Naive thymus-derived CD4-positive, alpha-beta T cell (primary cell): ENCODE measurements at places on chromosomes 16 and 17. TPM values are rescaled to one million over a fixed set of nuclear protein-coding genes. Genes with fewer than 3 reads are reported as not detected.
A peak's percentile ranks its signal among the peaks of the same experiment; 100 is the strongest.

The CD300E gene
- not detected for total RNA-seq

The ERN2 gene
- total RNA-seq = not detected

The GAS7 gene
- 54.3 TPM for total RNA-seq

The RAMP2 gene
- total RNA-seq = not detected

The MMP28 gene
- total RNA-seq = 13.5 TPM

The TMC6 gene
- total RNA-seq = 701 TPM

DNA sequence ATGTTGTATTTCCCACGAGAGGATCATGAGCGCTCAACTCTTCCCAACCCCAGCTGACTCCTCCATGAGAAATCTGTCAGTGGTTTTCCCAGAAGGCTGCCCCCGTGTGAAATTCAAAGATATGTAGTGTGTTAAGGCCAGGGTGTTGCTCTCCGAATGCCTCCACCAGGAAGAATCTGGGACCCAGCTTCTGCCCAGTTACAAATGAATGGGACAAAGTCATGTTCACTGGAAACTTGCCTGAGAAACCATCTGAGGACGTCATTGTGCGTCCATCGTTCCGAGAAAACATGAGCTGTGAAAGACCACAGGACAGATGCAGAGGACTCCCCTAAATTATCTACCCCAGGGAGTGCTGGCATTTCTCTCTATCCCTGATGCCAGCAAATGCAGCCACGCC, 86.0 kb downstream of the AIPL1 start:
- DNase-seq = no peak
- H3K4me3 ChIP-seq = no peak overlapping the region
- H3K36me3 ChIP-seq = no peaks in the 10 kb centered on the region
- H3K27ac ChIP-seq = no peak overlapping the region
- H3K27me3 ChIP-seq = peaks cover 8% of the 10 kb centered on the region

DNA sequence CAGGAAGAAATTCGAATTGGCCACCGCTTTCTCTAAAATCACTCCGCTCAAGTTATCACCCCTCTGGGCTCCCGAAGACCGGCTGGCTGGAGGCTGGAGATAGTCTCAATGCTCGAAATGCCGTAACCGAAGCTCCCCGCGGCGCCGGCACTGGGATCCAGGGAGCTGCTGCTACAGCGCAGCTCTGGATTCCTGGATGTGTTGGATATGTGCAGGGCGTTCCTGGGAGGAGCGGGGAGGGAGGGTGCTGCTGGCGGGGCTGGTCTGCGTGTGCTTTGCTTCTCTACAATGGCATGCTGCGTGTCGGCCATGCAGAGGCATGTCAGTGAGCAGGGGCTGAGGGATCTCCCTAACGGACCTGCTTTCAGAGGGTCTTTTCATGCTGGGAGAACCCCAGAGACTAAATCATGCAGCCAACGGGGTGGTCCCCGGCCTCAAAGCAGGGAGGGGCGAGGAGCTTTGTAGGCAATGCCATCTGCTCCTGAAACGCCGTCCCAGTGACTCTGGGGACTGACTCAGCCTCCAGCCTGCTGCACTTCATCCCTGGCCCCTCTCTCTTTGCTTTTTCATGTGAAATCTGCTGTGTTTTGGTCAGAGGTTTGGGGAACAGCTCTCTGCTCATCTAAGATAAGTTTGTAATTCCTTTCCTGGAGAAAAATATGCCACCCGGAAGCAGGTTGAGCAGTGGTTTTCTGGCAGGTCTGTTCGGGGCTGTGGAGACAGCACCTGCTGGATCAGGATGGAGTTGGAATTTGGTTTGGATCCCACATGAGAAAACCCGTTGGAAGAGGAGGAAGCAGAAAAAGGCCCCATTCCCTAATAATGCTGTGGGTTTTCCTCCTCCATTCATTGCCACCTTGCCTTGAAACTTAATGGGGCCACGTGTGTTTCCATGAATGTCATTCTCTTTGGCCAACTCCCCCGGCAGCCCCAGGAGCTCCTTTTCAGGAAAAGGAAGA, 311.4 kb downstream of the SEC14L1 start:
- peaks cover 27% of the 10 kb centered on the region for H3K4me1 ChIP-seq
- peak overlapping the region; percentile 77 for H3K4me3 ChIP-seq
- no peaks in the 10 kb centered on the region for H3K27me3 ChIP-seq

DNA sequence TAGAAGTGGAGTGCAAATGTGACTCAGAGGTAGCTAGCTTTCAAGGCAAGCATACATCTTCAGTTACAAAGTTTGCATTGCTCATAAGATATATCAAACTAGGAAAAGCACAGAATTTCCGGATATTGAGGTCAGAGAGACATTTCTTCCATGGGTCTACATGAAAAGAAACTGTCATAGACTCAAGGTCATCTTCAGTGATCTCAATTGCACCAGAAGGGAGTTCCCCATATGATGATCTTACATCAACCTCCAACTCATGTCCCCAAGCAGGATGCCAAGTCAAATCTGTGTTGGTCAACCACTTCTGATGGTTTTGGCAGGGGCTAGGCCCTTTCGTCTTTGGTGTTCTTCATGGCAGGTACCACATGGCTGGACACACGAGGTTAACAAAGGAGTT, 459.9 kb upstream of the MAF start:
- no peak overlapping the region for H3K4me3 ChIP-seq
- H3K27me3 ChIP-seq = no peaks in the 10 kb centered on the region
- no peaks in the 10 kb centered on the region for H3K4me1 ChIP-seq
- no peak for DNase-seq
- H3K27ac ChIP-seq = no peak overlapping the region

- H3K4me1 ChIP-seq = peaks cover 27% of the 10 kb centered on the region
- DNase-seq = no peak
- peak overlapping the region; percentile 87 for H3K27ac ChIP-seq
- H3K27me3 ChIP-seq = no peaks in the 10 kb centered on the region
- H3K36me3 ChIP-seq = peaks cover 24% of the 10 kb centered on the region
These were observed 543 bp upstream of the GPS2 start for GRCh38 chr17:7315570-7316235.

DNA sequence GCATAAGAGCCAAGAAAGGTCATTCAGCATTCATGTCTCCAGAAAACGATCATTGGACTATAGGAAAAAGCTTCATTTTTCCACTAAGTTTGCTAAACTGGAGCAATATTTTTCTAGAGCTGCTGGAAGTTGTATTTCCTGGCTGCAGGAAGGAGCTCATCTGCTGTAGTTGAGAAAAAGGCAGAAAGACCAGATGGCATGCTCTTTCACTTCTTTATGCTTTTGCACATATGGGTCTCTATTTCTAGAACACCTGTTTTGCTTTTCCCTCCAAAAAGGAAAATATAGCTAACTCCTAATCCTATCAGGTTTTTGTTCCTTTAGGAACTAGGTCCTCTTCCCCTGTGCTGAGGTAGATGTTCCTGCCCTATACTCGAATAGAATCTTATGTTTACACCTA, 61.9 kb upstream of the HLF start:
- no peaks in the 10 kb centered on the region for H3K4me1 ChIP-seq
- no peaks in the 10 kb centered on the region for H3K27me3 ChIP-seq
- no peaks in the 10 kb centered on the region for H3K36me3 ChIP-seq
- H3K27ac ChIP-seq = no peak overlapping the region
- DNase-seq = no peak
- no peak overlapping the region for H3K4me3 ChIP-seq

DNA sequence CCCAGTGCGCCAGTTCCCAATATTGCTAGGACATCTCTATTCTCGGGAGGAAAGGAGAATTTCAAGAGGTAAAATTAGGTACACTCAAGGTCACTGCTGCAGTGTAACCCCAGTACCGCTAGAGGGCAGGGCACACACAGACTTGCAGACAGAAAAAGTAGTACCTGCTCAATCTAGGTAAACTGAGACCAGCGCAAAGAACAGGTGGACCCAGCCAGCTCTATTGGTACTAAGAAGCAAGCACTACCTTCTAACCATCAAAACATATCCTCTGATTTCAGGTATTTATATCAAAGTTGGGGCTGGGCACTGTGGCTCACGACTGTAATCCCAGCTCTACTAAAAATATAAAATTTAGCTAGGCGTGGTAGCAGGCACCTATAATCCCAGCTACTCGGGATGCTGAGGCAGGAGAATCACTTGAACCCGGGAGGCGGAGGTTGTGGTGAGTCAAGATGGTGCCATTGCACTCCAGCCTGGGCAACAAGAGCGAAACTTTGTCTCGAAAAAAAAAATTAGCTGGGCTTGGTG, 3.6 kb upstream of the WDR81 start:
- peaks cover 35% of the 10 kb centered on the region for H3K4me1 ChIP-seq
- no peak overlapping the region for H3K4me3 ChIP-seq
- DNase-seq = peak; percentile 47
- no peak overlapping the region for H3K27ac ChIP-seq

DNA sequence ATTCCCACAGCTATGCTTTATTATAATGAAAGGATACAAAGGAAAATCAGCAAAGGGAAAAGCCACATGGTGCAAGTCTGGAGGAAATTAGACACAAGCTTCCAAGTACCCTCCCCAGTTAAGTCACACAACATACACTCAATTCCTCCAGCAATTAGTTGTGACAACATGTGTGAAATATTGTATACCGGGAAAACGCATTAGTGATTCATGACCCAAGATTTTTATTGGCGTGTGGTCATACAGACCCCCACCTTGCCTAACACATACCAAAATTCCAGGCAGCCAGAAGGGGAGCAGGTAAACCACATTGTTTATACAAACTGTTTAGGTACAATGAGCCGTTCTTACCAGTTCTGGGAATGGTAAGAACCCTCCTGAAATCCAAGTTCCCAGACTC, 160.6 kb downstream of the CYB561 start:
- no peaks in the 10 kb centered on the region for H3K27me3 ChIP-seq
- no peak for DNase-seq
- no peaks in the 10 kb centered on the region for H3K36me3 ChIP-seq
- H3K4me1 ChIP-seq = no peaks in the 10 kb centered on the region

DNA sequence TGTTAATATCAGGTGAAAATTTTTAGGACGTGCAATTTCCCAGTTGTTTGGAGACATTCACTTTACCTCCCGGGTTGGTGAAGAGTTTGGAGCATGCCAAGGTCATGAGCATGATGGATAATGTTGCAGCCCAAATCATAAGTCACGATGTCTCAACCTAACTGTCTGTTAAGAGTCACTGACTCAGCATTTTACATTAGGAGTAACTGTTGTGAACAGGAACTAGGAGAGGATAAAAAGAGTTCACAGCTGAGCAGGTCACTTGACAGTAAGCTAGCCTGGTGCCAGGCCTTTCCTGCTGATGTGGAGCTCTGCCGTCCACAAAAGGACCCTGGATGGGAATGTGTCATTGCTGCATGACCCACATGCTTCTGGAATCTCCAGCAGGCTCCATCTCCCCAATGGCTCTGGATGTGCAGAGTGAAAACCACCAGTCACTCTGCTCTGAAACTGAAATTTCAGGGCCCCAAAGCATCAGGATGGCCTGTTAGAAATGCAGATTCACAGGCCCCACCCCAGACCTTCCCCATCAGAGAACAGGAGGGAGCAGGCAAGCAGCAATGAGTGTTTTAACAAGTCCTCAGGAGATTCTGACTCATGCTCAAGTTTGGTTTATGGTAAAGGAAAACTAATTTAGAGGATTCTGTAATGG, 371.6 kb upstream of the MAF start:
- H3K36me3 ChIP-seq = no peaks in the 10 kb centered on the region
- H3K4me3 ChIP-seq = no peak overlapping the region
- H3K4me1 ChIP-seq = no peaks in the 10 kb centered on the region
- no peaks in the 10 kb centered on the region for H3K27me3 ChIP-seq
- no peak for DNase-seq

DNA sequence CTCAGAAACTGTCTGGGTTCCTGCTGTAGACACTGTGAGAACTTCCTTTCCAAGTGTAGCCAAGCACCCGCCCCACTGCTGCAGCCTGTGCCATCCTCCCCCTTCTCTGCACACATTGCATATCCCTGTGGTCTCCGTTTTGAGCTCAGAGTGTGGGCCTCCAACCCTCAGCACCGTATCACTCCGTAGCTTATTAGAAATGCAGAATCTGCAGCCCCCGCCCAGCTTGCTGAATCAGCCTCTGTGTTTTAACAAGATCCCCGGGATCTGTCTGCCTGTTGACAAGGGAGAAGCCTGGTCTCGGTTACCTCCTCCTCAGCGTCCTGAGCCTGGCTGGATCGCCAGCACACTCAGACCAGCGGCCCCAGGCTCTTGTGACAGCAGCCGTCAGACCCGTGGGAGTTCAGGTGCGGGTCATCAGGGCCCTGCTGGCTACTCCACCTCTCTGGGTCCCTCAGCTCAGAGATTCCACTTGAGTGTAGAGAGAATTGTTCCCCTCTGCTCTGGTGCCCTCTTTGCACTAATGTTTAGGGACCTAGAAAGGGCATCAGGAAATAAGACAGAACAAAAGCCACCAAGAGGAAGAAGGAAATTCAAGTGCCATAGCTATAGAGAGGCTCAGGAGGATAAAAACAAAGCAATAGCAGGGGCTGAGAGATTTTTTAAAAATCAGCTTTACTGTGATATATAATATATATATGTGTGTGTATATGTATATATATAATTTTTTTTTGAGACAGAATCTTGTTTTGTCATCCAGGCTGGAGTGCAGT, 92.3 kb downstream of the PITPNC1 start:
- peaks cover 33% of the 10 kb centered on the region for H3K4me1 ChIP-seq
- no peak for DNase-seq

- peak overlapping the region; percentile 92 for H3K27ac ChIP-seq
- H3K4me1 ChIP-seq = peaks cover 99% of the 10 kb centered on the region
- DNase-seq = no peak
- H3K27me3 ChIP-seq = no peaks in the 10 kb centered on the region
These were observed 301.2 kb downstream of the SEC14L1 start for GRCh38 chr17:77441940-77442339.

- no peaks in the 10 kb centered on the region for H3K27me3 ChIP-seq
- H3K36me3 ChIP-seq = no peaks in the 10 kb centered on the region
- H3K4me3 ChIP-seq = no peak overlapping the region
- no peak overlapping the region for H3K27ac ChIP-seq
- no peak for DNase-seq
These were observed 3.3 kb downstream of the TPSD1 start for GRCh38 chr16:1258906-1259759.

- no peak overlapping the region for H3K27ac ChIP-seq
- no peaks in the 10 kb centered on the region for H3K36me3 ChIP-seq
- DNase-seq = no peak
These were observed 54.9 kb downstream of the RAB11FIP4 start for GRCh38 chr17:31446195-31446967.

- DNase-seq = no peak
- H3K4me1 ChIP-seq = no peaks in the 10 kb centered on the region
- no peak overlapping the region for H3K4me3 ChIP-seq
- H3K36me3 ChIP-seq = no peaks in the 10 kb centered on the region
These were observed 139.1 kb upstream of the GSE1 start for GRCh38 chr16:85473909-85474620.

GRCh38 chr17:10652984-10653659, 4.0 kb downstream of the MYH3 start:
- no peak overlapping the region for H3K4me3 ChIP-seq
- DNase-seq = peak; percentile 16
- H3K27ac ChIP-seq = no peak overlapping the region
- H3K27me3 ChIP-seq = no peaks in the 10 kb centered on the region
